ENCODE measurements at places on chromosomes 7 and 10. TPM values are rescaled to one million over a fixed set of nuclear protein-coding genes. Genes with fewer than 3 reads are reported as not detected.
A peak's percentile ranks its signal among the peaks of the same experiment; 100 is the strongest.

- no peak for DNase-seq
- no peak overlapping the region for H3K27ac ChIP-seq
- H3K36me3 ChIP-seq = peaks cover 3% of the 10 kb centered on the region
- H3K4me1 ChIP-seq = no peaks in the 10 kb centered on the region
- no peaks in the 10 kb centered on the region for H3K27me3 ChIP-seq
- no peak overlapping the region for H3K4me3 ChIP-seq
Observed at GRCh38 chr7:147540743-147541142, 1049.8 kb upstream of the C7orf33 start.

The ACHE gene
- 1.7 TPM for total RNA-seq

- no peak for DNase-seq
- no peak overlapping the region for H3K27ac ChIP-seq
- no peaks in the 10 kb centered on the region for H3K27me3 ChIP-seq
- no peak overlapping the region for H3K4me3 ChIP-seq
- H3K36me3 ChIP-seq = no peaks in the 10 kb centered on the region
Observed at GRCh38 chr10:5603848-5604170, 62.6 kb downstream of the ASB13 start.

The TNS3 gene
- total RNA-seq = 26.4 TPM

GRCh38 chr10:99996671-99997648 lies 12.8 kb downstream of the DNMBP start:
- H3K27me3 ChIP-seq = no peaks in the 10 kb centered on the region
- H3K4me1 ChIP-seq = peaks cover 24% of the 10 kb centered on the region
- no peaks in the 10 kb centered on the region for H3K36me3 ChIP-seq
- H3K4me3 ChIP-seq = no peak overlapping the region
- DNase-seq = no peak
- H3K27ac ChIP-seq = peak overlapping the region; percentile 15

GRCh38 chr7:15015545-15016314 lies 113.2 kb upstream of the DGKB start:
- H3K27ac ChIP-seq = no peak overlapping the region
- H3K4me1 ChIP-seq = peaks cover 18% of the 10 kb centered on the region
- H3K36me3 ChIP-seq = no peaks in the 10 kb centered on the region
- peak overlapping the region; percentile 70 for H3K4me3 ChIP-seq
- DNase-seq = peak; percentile 15

- no peak overlapping the region for H3K4me3 ChIP-seq
- no peak for DNase-seq
- no peaks in the 10 kb centered on the region for H3K36me3 ChIP-seq
Observed at GRCh38 chr7:155885167-155886155, 73.2 kb upstream of the SHH start.

DNA sequence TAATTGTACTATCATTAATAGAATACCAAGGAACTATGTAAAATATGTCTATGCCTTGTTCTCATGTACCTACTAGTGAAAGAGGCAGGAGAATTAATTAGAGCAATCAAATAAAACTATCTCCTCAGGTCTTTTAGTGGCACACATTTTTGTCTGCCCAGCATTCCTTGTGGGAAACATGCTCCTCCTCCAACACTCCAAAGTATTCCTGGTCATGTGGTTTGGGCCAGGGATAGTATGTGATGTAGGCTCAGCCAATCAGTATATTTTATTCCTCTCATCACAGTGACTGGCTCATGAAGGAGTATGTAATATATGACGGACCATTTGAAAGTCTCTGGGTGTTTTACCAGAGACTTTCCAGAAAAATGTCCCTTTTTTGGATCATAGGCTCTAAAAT lies 16.7 kb upstream of the SYPL1 start:
- no peak for DNase-seq
- peaks cover 2% of the 10 kb centered on the region for H3K27me3 ChIP-seq
- no peaks in the 10 kb centered on the region for H3K36me3 ChIP-seq
- H3K4me3 ChIP-seq = no peak overlapping the region
- no peak overlapping the region for H3K27ac ChIP-seq

GRCh38 chr7:44331682-44332081 lies 6.3 kb upstream of the CAMK2B start:
- H3K27ac ChIP-seq = no peak overlapping the region
- no peaks in the 10 kb centered on the region for H3K4me1 ChIP-seq
- no peak for DNase-seq

GRCh38 chr7:142581341-142581740 lies 167.9 kb upstream of the PRSS1 start:
- no peak overlapping the region for H3K4me3 ChIP-seq
- H3K4me1 ChIP-seq = no peaks in the 10 kb centered on the region
- no peak overlapping the region for H3K27ac ChIP-seq
- DNase-seq = no peak

The TMEM130 gene
- total RNA-seq = 0.61 TPM

The SLC4A2 gene
- total RNA-seq = 139 TPM

DNA sequence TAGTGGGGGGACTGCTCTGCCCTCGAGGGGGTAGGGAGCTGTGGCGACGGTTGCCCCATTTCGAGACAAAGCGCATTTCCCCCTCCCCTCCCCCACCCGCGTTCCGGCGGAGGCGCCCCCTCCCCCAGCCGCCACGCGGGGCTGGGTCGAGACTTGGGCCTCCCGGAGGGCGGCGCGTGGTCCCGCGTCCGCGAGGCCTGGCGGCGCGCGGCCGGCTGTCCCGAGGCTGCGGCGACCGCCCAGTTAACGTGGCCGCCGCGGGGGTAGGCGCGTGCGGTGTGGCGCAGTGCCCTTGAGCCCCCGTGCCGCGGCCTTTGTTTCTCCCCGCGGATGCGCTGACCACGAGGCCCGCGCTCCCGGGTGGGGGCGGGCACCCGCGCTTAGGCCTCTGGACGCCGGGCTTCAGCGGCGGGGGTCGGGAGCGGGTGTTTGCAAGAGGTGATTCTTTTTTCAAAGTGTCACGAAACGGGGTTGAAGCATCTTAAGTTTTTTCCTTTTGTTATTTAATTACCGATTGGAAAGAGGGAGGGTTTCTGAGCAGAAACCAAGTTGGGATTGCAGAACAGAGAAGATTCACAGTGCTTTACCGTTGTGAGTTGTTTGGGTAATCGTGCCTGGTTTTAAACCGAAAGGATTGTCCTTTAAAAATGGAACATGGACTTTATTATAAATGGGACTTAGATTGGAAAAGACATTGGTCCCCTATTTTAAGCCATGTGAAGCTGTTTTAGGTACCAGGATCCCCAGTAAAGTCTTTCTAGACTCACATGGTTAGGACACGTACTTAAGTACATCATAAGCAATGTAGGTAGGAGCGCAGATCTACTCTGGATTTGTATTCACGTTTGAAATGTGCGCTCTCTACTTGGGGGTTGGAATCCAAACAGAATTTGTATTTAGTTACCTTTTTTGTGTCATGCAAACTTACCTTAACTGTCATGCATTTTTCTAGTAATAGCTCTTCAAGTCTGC lies 760 bp downstream of the CBX3 start:
- H3K27me3 ChIP-seq = peaks cover 30% of the 10 kb centered on the region
- peak; percentile 41 for DNase-seq
- peaks cover 44% of the 10 kb centered on the region for H3K36me3 ChIP-seq
- peak overlapping the region; percentile 92 for H3K27ac ChIP-seq
- peak overlapping the region; percentile 94 for H3K4me3 ChIP-seq
- peaks cover 60% of the 10 kb centered on the region for H3K4me1 ChIP-seq

DNA sequence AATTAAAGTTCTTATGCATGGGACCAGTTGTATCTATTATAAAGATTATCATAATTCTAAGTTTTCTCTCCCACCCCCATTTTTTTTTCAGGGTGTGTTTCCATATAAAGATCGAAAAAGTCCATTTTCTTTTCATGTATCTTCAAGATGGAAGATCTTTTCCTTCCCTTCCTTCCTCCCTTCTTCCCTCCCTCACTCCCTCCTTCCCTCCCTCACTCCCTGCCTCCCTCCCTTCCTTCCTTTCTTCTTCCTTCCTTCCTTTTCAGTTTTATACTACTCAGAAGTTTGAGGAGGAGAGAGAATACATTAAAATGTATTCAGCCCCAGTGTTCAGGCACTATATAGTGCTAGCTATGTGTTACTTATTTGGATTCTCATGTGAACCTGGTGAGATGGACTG lies 98.0 kb downstream of the POLL start:
- no peak for DNase-seq
- peaks cover 34% of the 10 kb centered on the region for H3K4me1 ChIP-seq
- H3K4me3 ChIP-seq = no peak overlapping the region
- H3K27ac ChIP-seq = no peak overlapping the region
- H3K27me3 ChIP-seq = peaks cover 30% of the 10 kb centered on the region

- peaks cover 3% of the 10 kb centered on the region for H3K27me3 ChIP-seq
- H3K4me3 ChIP-seq = no peak overlapping the region
- H3K36me3 ChIP-seq = no peaks in the 10 kb centered on the region
- DNase-seq = no peak
- H3K27ac ChIP-seq = no peak overlapping the region
Observed at GRCh38 chr10:114412907-114413797, 8.8 kb upstream of the AFAP1L2 start.

DNA sequence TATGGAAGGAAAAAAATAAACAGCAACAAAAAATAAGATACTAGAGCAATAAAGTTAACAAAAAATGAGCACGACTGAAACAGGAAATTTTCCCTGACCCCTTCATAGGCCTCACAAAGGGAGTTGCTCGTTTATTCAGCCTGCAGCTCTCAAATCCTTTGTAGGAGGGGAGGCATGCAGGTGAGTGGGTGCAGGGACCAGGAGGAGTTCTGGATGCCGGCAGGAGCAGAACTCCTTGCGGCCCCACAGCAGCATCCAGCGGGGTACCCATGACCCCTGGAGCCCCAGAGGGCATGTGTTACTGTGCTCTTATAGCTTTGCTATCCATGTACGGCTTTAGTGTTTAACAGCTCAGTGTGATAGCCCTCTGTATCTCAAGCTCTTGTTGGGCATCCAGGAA lies 5.8 kb downstream of the TAS2R39 start:
- no peaks in the 10 kb centered on the region for H3K36me3 ChIP-seq
- no peaks in the 10 kb centered on the region for H3K4me1 ChIP-seq
- no peak overlapping the region for H3K4me3 ChIP-seq
- no peak for DNase-seq
- no peak overlapping the region for H3K27ac ChIP-seq
- peaks cover 5% of the 10 kb centered on the region for H3K27me3 ChIP-seq

DNA sequence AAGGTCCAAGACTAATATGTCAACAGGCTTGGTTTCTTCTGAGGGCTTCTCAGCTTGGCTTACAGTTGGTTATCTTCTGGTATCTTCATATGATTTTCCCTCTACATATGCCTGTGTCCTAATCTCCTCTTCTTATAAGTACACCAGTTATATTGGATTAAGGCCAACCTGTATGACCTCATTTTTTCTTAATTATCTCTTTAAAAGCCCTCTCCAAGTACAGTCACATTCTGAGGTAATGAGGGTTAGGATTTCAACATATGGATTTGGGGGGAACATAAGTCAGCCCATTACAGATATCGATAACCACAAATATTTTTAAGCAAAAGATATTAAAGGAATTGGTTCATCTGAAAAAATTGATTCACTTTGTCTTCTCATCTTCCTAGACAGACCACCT lies 49.2 kb downstream of the IQUB start:
- H3K36me3 ChIP-seq = no peaks in the 10 kb centered on the region
- no peaks in the 10 kb centered on the region for H3K27me3 ChIP-seq
- H3K4me3 ChIP-seq = no peak overlapping the region
- no peaks in the 10 kb centered on the region for H3K4me1 ChIP-seq
- DNase-seq = no peak

The DPYSL4 gene
- 145 TPM for total RNA-seq

GRCh38 chr7:41576166-41576565 lies 126.7 kb downstream of the INHBA start:
- H3K4me3 ChIP-seq = no peak overlapping the region
- H3K4me1 ChIP-seq = peaks cover 2% of the 10 kb centered on the region
- no peaks in the 10 kb centered on the region for H3K27me3 ChIP-seq

DNA sequence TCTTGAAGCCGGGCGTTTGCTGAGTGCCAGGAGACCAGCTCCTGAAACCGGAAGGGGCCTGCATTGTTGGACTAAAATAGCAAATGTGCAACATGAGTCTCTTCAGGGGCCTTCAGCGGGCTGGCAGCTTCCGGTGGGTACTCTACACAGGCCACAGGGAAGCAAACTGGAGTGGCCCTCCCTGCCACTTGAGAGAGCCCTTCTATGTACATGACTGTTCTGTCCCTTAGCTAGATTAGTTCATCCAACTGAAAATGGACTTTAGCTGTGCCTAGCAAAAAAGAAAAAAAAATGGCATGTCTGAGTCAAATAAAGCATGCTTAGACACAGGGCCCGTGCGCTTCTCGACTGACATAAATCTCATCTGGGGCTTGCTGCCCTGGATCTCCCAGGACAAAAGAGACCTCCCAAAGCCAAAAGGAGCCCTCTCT lies 115.3 kb upstream of the TCF7L2 start:
- H3K36me3 ChIP-seq = no peaks in the 10 kb centered on the region
- H3K27ac ChIP-seq = no peak overlapping the region
- no peak for DNase-seq
- H3K4me1 ChIP-seq = peaks cover 56% of the 10 kb centered on the region
- no peak overlapping the region for H3K4me3 ChIP-seq

The TMEM184A gene
- total RNA-seq = not detected

DNA sequence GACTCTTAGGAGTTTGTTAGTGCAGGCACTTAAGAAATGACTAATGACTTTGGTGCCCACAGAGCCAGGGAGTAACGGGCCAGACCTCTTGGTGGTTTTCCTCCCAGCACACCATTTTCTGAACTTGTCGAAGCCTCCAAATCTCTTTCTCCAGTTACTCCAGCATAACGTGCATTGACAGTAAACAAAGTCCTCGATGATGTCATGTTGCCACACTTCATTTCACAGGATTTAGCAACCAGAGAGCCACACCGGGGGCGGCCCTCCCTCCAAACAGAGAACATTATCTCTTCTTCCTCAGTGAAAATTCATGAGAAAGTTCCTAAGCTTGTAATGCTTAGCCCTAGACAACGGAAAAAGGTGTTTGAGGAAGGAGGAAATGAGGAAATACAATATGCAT lies 4.0 kb upstream of the SVOPL start:
- no peaks in the 10 kb centered on the region for H3K4me1 ChIP-seq
- H3K27me3 ChIP-seq = no peaks in the 10 kb centered on the region

The PNPLA8 gene
- 11.5 TPM for total RNA-seq

- peaks cover 8% of the 10 kb centered on the region for H3K4me1 ChIP-seq
- peaks cover 2% of the 10 kb centered on the region for H3K36me3 ChIP-seq
- H3K4me3 ChIP-seq = no peak overlapping the region
- no peak overlapping the region for H3K27ac ChIP-seq
- DNase-seq = no peak
Observed at GRCh38 chr7:4794591-4795350, 19.3 kb downstream of the AP5Z1 start.

GRCh38 chr7:138948403-138948802 lies 32.8 kb downstream of the KIAA1549 start:
- no peak overlapping the region for H3K27ac ChIP-seq
- H3K36me3 ChIP-seq = no peaks in the 10 kb centered on the region
- no peaks in the 10 kb centered on the region for H3K27me3 ChIP-seq
- no peak overlapping the region for H3K4me3 ChIP-seq

GRCh38 chr10:122363722-122364463 lies 10.6 kb upstream of the PLEKHA1 start:
- H3K4me3 ChIP-seq = no peak overlapping the region
- H3K36me3 ChIP-seq = peaks cover 5% of the 10 kb centered on the region
- peaks cover 12% of the 10 kb centered on the region for H3K4me1 ChIP-seq
- no peak for DNase-seq
- no peak overlapping the region for H3K27ac ChIP-seq

- H3K36me3 ChIP-seq = no peaks in the 10 kb centered on the region
- H3K27me3 ChIP-seq = no peaks in the 10 kb centered on the region
- H3K4me1 ChIP-seq = peaks cover 15% of the 10 kb centered on the region
- no peak overlapping the region for H3K27ac ChIP-seq
Observed at GRCh38 chr7:116407165-116407564, 92.4 kb upstream of the CAV2 start.

The CLDN4 gene
- total RNA-seq = 0.47 TPM

The FAM149B1 gene
- 26.8 TPM for total RNA-seq

- H3K27me3 ChIP-seq = no peaks in the 10 kb centered on the region
- peaks cover 32% of the 10 kb centered on the region for H3K36me3 ChIP-seq
- no peak for DNase-seq
- H3K4me3 ChIP-seq = no peak overlapping the region
- no peaks in the 10 kb centered on the region for H3K4me1 ChIP-seq
Observed at GRCh38 chr10:87887146-87887545, 23.7 kb downstream of the PTEN start.

All from neural crest cell (in vitro differentiated cells).